ENCODE measurements at places on chromosomes 5 and 9.

DNA sequence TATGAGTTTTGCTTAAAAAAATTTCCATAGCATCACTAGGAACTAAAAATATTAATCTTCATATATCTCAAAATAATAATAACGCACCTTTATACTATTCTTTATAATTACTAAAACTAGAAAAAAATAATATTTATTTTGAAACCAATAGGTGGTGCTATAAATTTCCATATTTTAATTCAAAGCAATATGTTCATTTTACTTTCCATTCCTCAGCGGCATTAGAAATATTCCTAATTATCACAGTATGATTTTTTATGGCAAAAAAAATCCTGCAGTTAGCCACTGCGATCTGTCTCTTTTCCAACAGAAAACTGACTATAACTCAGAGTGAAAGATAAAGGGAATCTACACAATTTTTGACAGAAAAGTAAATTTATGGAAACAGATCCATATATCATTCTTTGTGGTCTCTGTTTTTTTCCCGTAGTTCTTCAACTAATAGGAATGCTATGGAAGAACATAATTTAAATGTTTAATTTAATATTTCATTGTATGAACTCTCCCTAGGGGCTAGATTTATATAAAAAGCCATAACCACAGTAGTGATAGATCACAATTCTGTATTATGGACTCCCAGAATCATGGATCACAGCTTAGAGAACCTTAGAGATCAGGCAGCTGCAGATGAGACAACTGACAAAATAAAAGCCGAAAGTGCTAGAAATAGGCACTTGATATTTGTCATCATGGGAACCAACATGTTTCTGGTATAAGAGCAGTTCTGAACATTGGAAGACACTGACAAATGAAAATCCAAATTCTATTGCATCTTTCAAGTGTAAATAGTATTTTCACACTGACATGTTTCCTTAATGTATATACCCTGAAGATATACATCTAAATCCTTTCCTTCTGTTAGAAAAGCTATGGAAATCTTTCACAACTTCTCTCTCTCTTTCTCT lies 167.7 kb upstream of the MPDZ start:
- no peak for DNase-seq

GRCh38 chr9:10930081-10930480 lies 317.3 kb upstream of the PTPRD start:
- no peak for DNase-seq

- no peak for DNase-seq
These were observed 28.9 kb downstream of the YIPF5 start for GRCh38 chr5:144141585-144141984.

DNA sequence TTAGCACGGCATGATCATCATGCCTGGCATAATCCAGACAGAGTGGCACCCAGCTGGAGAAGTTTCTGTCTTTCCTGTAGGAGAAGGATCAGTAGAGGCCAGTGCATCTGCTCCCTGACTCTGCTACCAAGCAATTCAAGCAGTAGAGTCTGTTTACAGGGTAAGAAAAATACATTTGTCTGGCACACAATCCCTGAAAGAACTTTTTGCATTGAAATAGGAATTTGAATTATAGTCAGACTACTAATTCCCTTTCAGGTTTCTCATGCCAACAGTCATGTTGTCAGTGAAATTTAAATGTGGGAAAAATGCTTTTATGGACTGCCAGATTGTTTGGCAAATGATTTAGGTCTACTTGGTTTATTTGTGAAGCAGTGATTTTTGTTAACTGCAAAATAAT lies 125.6 kb downstream of the RAB3C start:
- no peak for DNase-seq

GRCh38 chr5:122493091-122494021 lies 181.3 kb downstream of the SNCAIP start:
- DNase-seq, result no peak

DNA sequence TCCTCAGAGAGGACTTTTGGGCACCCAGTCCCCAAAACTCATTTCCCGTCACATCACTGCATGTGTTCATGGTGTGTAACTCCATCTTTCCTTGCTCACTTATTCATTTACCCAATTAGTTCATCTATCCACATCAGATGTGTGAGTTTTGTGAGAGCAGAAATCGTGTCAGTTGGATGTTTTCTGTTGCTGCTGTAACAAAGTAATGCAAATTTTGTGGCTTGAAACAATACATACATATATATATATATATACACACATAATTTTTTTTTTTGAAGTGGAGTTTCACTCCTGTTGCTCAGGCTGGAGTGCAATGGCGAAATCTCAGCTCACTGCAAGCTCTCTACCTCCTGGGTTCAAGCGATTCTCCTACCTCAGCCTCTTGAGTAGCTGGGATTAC lies 70.5 kb upstream of the BOD1 start:
- no peak for DNase-seq

GRCh38 chr5:177195307-177195952 lies 61.9 kb downstream of the NSD1 start:
- no peak for DNase-seq

- no peak for DNase-seq
These were observed 152.6 kb downstream of the MED27 start for GRCh38 chr9:131927091-131927490.

DNA sequence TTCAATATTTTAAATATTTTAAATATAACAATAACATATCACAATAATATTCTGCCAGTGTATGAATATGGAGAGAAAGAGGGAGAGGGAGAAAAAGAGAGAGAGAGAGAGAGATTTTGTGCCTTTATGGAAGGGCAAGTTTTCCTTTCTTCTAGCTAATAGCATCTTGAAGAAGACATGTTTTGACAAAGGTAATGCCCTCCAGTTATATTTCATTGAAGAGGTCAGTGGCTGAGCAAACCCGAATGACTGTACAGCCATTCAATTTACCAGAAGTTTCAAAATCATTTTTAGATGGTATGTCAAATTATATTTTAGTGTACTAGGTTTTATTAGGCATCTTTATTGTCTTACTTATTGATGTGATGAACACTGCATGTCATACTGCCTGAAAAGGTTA lies 139.3 kb downstream of the EMB start:
- no peak for DNase-seq

DNA sequence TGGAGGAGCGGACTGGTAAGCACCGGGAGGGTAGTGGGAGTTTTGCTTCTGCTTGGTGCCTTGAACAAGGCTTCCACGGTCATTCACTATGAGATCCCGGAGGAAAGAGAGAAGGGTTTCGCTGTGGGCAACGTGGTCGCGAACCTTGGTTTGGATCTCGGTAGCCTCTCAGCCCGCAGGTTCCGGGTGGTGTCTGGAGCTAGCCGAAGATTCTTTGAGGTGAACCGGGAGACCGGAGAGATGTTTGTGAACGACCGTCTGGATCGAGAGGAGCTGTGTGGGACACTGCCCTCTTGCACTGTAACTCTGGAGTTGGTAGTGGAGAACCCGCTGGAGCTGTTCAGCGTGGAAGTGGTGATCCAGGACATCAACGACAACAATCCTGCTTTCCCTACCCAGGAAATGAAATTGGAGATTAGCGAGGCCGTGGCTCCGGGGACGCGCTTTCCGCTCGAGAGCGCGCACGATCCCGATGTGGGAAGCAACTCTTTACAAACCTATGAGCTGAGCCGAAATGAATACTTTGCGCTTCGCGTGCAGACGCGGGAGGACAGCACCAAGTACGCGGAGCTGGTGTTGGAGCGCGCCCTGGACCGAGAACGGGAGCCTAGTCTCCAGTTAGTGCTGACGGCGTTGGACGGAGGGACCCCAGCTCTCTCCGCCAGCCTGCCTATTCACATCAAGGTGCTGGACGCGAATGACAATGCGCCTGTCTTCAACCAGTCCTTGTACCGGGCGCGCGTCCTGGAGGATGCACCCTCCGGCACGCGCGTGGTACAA lies 556 bp downstream of the PCDHGC3 start:
- DNase-seq, result peak; percentile 20

Data from stimulated activated naive CD8-positive, alpha-beta T cell treated with anti-CD3 and anti-CD28 coated beads, Interleukin-15, Interleukin-2, amounts not matched to agents 100 U/mL and 50 U/mL, for 24 hours (primary cell).